ENCODE measurements at places on chromosomes 5 and 9. TPM values are rescaled to one million over a fixed set of nuclear protein-coding genes. Genes with fewer than 3 reads are reported as not detected.

Gene PCA3
- total RNA-seq: not detected

Gene CTNND2
- total RNA-seq: 8.6 TPM

Gene IFNA2
- total RNA-seq: not detected

Gene BHMT
- total RNA-seq: 1.1 TPM

Gene IRX1
- total RNA-seq: 14.8 TPM

Gene ZFP37
- total RNA-seq: 5.2 TPM

Gene PCDHGC3
- 29.4 TPM for total RNA-seq

Gene CAMSAP1
- 40.5 TPM for total RNA-seq

Gene HTR1A
- 0.46 TPM for total RNA-seq

Gene IGIP
- total RNA-seq: 1.2 TPM

Gene MLANA
- not detected for total RNA-seq

Gene FCN2
- not detected for total RNA-seq

Gene IL9
- not detected for total RNA-seq

Gene SCGB3A2
- total RNA-seq: 57.3 TPM

Gene IFNE
- 0.14 TPM for total RNA-seq

Gene ENC1
- 10.7 TPM for total RNA-seq

Gene COL15A1
- 0.44 TPM for total RNA-seq

Gene TNFSF8
- total RNA-seq: not detected

Gene PCDHB7
- total RNA-seq: 0.23 TPM

Gene PJA2
- total RNA-seq: 46.8 TPM

Gene INSL6
- total RNA-seq: not detected

Gene LECT2
- not detected for total RNA-seq

Gene CKMT2
- 3.1 TPM for total RNA-seq

Gene WDR38
- not detected for total RNA-seq

Gene NUTM2F
- 0.55 TPM for total RNA-seq

Gene LCN9
- 1.7 TPM for total RNA-seq

Gene SPATA31A3
- total RNA-seq: not detected

Gene TAF1L
- total RNA-seq: 0.02 TPM

Gene PCDHA11
- total RNA-seq: 5.8 TPM

Gene UCK1
- 28.0 TPM for total RNA-seq

Gene HMHB1
- total RNA-seq: not detected

Gene FRMPD1
- total RNA-seq: 0.14 TPM

Gene INSL4
- total RNA-seq: not detected

Gene CEP72
- total RNA-seq: 29.9 TPM

Gene FST
- 12.8 TPM for total RNA-seq

Gene PCDHB14
- total RNA-seq: 2.6 TPM

Gene CCL27
- total RNA-seq: 1.0 TPM

Gene LTC4S
- 4.5 TPM for total RNA-seq

Gene PNPLA7
- 1.3 TPM for total RNA-seq

Gene SPINK7
- not detected for total RNA-seq

Gene HINT1
- total RNA-seq: 197 TPM

Gene OR1J2
- not detected for total RNA-seq

Gene ZBTB34
- 18.4 TPM for total RNA-seq

Gene GLRA1
- not detected for total RNA-seq

Gene NMUR2
- total RNA-seq: 0.16 TPM

Gene ZNF474
- not detected for total RNA-seq

Gene CCDC171
- total RNA-seq: 2.8 TPM

Gene SLC23A1
- not detected for total RNA-seq

Gene NDOR1
- 40.3 TPM for total RNA-seq

Gene TUBB4B
- total RNA-seq: 375 TPM

Gene PIP5K1B
- 5.2 TPM for total RNA-seq

Measured in WTC11 (cell line).